ENCODE measurements at places on chromosomes 4 and X.

GRCh38 chr4:143921181-143921580 lies 15.8 kb upstream of the GYPE start:
- no peak for DNase-seq

DNA sequence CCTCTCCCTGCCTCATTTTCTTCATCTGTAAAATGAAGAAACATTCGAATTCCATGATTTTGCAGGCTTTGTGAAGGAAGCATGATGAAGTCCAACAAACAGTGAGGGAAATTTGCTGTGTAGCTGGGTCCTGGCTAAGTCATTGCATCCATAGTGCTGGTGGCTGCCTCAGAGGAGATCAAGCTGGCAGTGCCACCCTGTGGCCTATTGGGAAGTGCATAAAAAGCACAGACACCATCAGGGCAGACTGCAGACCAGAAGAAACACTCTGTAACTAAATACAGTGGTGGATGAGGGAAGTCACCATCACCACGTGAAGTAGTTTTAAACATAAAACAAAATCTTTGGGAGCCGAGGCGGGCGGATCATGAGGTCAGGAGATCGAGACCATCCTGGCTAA lies 40.7 kb upstream of the DDX3X start:
- DNase-seq = no peak

DNA sequence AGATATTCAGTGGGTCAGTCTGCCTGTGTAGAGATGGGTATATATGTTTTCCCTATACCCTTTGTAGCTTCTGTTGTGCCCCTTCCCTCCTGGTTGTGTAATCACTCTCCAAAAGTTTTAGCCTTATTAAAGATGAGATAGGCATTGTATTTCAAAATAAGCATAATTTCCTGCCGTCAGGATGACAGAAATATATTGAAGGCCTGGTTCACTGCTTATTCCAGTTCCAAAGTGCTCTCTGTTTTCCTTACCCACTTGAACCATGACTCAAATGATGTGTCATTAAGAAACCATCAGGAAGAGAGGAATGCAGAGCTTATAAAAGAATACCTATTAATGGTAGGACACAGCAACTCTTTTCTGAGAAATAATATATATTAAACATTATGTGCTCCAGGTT lies 178.5 kb downstream of the GABRB1 start:
- no peak for DNase-seq

- no peak for DNase-seq
Measured at GRCh38 chr4:24781999-24782745, 13.2 kb upstream of the SOD3 start.

DNA sequence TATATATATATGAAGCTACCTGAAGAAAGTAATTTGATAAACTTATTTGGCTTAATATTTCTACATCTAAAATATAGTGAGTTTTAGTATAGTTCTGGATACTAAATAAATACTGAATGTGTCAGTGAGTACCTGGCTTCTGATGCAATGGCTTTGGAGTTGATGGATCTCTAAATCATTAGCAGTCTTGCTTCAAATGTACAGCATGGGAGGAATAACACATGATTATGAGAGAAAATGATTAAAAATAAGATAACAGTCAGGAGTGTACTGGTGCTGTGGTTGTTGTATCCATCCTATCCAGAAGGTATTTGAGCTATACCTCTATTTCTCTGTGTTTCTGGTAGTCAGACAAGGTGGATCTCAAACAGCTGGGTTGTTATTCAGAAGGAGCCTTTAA lies 641.3 kb downstream of the TRAM1L1 start:
- DNase-seq = no peak

GRCh38 chrX:129609395-129609794 lies 45.4 kb downstream of the APLN start:
- no peak for DNase-seq

GRCh38 chr4:151921811-151922210 lies 161.0 kb upstream of the GATB start:
- no peak for DNase-seq

GRCh38 chr4:89489338-89489771 lies 181.8 kb upstream of the GPRIN3 start:
- DNase-seq = no peak

DNA sequence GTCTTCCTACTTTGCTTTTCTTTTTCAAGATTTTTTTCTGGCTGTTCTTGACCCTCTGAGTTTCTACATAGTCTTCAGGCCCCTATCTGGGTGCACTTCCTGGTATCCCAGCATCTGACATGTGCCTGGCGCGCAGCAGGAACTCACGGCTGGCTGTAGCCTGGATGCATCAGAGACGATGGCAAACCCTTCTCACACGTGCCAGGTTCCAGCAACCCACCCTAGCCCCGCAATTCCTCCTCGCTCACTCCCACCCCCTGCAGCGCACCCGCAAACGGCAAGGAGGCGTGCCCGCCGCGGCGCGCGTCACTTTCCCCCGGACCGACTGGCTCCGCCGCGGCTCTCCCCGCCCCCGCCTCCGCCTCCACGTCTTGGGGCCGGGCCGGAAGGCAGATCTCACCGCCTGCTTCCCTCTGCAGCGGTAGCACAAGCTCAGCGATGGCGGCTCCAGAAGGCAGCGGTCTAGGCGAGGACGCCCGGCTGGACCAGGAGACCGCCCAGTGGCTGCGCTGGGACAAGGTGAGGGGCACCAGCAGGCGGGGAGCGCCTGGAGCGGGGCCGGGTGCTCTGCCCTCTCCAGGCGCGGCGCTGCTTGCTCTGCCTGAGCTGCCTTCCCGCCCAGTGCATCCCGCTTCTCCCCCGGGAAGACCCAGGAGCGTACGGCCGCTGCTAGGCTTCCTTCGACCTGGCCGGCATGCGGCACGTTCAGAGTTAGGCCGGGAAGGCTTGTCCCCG lies at the start of gene PGM2:
TSS of gene PGM2 (plus strand) at position 392 of the 735 bp plus-strand sequence. CDS start at position 439, 47 bp downstream.
- DNase-seq = peak; percentile 91

GRCh38 chr4:15470128-15470475 lies 420 bp downstream of the CC2D2A start:
- DNase-seq = no peak

GRCh38 chr4:36427696-36428095 lies 146.3 kb downstream of the DTHD1 start:
- no peak for DNase-seq

DNA sequence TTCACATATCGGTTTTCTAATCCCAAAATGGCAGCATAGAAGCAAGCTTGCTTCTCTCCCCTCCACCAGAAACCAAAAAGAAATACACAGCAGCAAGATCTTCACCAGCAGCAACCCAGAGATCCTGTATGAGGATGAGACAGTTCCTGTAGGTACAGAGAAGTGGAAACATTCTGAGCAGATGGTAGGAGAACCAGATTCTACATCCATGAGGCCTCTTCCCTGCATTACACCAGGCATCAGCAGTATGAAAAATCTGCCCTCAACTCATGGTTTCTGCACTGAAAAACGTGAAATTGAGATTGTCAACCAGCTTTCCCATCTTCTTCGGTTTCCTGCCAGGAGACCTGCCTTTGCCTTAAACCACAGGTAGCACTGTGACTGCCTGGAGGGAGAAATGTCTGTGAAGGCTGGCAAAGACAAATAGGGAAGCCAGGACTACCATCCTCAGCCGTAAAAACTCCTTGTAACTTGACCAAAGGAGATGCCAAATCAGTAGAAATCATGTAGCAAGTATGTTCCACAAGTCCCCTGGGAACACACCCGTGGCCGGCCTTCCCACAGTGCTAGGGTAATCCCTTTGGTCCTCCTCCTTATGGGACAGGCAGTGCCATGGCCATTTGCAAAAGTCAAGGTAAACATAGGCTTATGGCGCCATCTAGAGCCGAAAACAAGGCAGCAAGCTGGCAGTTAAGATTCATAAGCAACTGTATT lies 24.0 kb upstream of the MTHFD2L start:
- peak; percentile 83 for DNase-seq

DNA sequence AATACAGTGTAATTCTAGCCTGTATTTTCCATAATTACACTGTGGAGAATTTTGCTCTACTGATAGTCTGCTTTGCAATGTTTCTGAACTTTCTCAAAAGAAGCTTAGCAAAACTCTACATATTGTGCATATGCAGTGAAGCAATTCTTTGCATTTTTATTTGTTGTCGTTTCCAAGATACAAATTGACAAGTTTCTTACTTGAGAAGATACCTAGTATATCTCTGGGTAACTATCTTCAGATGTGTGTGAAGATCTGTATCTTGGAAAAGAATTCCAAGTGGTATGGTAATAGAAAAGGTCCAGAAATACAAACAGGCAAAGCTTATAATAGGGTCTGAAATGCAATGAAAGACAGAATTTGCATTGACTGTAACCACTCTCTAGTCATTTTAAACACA lies 1119.8 kb upstream of the INTU start:
- no peak for DNase-seq

- DNase-seq = no peak
Measured at GRCh38 chrX:136847874-136848273, 32.7 kb downstream of the RBMX start.

DNA sequence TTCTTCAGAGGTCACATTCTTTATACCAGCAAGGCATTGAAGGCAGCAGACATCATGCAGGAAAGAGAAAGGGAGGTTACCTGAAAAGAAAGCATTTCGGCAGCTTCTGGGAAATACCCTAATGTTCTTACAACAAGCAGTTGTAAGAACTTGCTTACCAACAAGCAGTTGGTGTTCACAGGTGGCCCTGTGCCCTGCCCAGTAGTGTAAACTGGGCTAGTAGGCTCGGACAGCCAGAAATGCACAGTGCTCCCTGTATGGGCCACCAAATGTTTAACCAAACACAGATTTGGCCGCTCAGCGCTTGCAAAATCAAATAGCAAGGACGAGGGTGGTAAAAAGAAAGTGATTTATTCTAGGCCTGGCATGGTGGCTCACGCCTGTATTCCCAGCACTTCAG lies 20.4 kb upstream of the RHOXF1 start:
- no peak for DNase-seq

DNA sequence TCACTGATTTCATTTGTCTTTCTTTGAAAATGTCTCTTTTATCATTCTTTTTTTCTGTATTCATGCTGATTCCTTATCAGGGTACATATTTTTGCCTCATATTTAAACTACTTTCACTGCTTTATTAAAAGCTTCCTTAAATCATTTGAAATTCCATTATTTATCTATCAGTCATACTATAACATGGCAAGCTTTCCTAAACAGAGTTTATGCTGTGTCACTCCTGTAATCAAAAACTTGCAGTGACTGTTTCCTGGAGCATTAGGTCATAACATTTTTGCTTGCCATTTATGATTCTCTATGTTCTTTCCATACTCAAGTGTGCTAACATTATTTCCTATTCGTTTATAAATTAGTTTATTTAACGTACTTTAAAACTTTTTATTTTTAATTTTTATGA lies 203.7 kb downstream of the BMPR1B start:
- no peak for DNase-seq

DNA sequence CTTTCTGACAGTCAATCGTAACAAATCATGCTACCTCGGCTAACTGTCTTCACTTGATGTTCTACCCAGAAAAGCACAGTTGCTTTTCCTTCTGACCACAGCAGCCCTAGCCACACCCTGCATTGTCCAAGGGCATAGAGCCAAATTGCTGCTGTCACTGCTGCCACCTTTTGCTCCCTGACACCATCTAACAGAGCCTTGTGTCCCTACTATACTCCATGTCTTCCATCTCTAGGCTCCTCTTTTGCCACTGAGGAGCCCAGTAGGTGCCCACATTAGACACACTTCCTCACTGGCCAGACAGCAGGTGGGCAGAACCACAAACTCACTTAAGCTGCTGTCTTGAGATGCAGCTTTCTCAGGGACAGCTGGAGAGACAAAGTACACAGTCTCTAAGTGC lies 91.4 kb downstream of the ANXA3 start:
- no peak for DNase-seq

DNA sequence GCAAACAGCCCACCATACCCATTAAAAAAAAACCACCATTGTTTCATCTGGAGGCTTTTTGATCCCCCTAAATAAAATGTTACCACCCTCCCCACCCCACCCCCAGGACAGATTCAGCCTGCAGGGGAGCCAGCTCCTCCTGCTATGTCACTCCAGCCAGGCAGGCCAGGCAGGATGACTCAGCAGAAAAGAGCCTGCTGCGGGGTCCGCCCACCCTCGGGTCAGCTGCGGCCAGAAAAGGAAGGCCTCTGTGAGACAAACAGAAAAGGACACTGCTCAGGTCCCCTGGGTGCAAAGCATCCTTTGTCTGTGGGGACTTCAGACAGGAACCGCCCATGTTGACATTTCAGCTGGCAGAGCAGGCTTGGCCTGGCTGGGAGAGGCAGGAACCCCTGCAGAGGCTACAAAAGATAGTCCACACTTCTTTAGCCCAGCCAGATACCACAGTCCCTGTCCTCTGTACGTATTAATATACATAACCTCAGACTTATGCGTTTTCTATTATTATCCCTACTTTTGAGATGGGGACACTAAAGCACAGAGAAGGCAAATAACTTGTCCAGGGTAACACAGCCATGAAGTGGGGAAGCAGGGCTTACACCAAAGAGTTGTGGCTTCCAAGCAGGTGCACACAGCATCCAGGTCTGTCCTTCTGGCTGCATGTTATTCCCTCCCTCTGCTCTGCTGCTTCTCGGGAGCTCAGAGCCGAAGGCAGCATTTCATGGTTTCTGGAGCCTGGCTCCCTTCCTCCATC lies 147.7 kb downstream of the CPEB2 start:
- peak; percentile 72 for DNase-seq

- no peak for DNase-seq
Measured at GRCh38 chr4:40276546-40276945, 58.6 kb upstream of the CHRNA9 start.

- DNase-seq = no peak
Measured at GRCh38 chrX:40403757-40404156, 177.0 kb upstream of the ATP6AP2 start.

GRCh38 chr4:68734095-68734494 lies 63.6 kb upstream of the UGT2B15 start:
- DNase-seq = no peak

- no peak for DNase-seq
Measured at GRCh38 chr4:171517883-171518282, 295.3 kb upstream of the GALNTL6 start.

DNA sequence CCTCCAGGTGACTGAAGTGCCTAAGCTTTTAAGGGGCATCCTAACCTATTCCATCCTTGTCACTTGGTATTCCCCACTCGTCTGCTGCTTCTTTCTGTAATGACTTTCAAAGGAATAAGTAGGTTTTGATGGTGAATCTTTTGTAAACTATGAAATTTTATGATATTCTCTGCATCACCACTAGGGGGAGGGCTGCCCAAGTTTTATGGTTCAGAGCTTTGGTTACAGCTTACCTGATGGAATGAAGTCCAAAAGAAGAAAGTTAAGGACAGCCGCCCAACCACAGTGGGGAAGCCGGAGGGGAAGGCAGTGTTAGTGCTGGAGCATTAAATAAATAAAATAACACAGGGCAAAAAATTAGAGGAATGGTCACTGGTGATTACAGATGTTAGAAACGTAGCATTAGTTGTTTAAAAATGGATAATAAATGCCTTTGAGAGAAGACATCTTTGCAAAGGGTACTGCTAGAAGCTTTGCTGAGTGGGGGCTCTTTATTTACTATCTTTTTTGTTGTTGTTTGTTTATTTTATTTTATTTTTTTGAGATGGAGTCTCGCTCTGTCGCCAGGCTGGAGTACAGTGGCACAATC lies 204.9 kb downstream of the GBA3 start:
- DNase-seq = peak; percentile 33

- peak; percentile 92 for DNase-seq
Measured at GRCh38 chr4:42396752-42397634, at the start of gene SHISA3. Gene SHISA3, plus strand, starts transcription at chr4:42397488. Its CDS starts 569 bp downstream, at chr4:42398057.
